ENCODE measurements at places on chromosomes 3 and 15. TPM values are rescaled to one million over a fixed set of nuclear protein-coding genes. Genes with fewer than 3 reads are reported as not detected.

Gene ABHD2
- 18.5 TPM for polyA plus RNA-seq

- DNase-seq: no peak
Measured at GRCh38 chr3:195200010-195200822, 70.7 kb downstream of the XXYLT1 start.

Gene CP
- polyA plus RNA-seq: 1.3 TPM

GRCh38 chr15:33639978-33640377 lies 328.3 kb upstream of the CHRM5 start:
- no peak for DNase-seq

Gene ESYT3
- polyA plus RNA-seq: 20.7 TPM

- no peak for DNase-seq
Measured at GRCh38 chr3:175478301-175478700, 619.2 kb downstream of the NAALADL2 start.

GRCh38 chr3:187445356-187445755 lies 77.2 kb downstream of the RTP4 start:
- no peak for DNase-seq

GRCh38 chr15:74397239-74398068 lies 30.0 kb upstream of the CYP11A1 start:
- no peak for DNase-seq

DNA sequence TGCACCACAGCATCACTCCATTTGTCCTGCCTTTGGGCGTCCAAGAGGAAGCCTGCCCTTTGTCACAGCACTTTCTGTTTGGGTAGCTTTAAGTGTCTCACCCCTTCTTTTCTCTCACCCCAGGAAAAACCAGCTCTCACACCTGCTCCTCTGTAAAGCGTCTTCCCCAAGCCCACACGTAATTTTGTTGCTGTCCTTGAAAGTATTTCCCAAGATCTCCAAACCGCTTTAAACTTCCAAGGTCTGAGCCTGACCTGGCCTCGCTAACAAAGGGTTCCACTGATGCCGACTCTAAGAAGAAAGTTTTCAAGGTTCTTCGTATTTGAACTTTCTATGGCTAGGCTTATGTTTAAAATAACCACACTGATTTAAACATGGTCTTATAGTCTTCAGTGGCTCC lies 5.3 kb downstream of the ABHD2 start:
- no peak for DNase-seq

Gene ITIH1
- not detected for polyA plus RNA-seq

DNA sequence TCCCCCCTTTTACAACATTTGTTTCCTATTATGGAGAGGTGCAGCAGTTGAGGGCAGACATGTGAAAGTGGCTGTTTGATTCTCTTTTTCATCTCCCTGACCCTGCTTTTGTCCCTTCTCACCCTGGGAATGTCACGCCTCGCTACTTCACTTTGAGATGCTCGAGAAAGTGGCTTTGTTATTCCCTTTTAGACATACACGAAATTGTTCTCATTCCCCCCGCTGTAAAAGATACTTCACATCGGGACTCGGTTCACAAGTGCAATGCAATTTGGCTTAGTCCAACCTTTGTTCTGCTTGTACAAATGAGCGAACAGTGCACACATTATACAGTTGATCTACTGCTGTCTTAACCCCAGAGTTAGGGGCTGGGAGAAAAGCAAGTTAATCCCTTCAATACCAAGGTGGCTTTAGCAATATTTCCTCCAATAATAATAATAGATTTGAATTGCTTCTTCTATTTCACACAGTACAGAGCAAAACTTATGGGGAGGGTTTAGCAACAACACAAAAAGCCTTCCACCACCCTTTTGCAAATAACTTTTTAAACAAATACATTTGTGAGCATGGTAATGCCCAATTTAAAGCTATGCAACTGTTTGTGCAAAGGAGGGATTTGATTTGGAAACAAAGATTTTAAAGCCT lies 5.7 kb upstream of the FOXB1 start:
- DNase-seq: no peak

Gene CPLX3
- polyA plus RNA-seq: not detected

DNA sequence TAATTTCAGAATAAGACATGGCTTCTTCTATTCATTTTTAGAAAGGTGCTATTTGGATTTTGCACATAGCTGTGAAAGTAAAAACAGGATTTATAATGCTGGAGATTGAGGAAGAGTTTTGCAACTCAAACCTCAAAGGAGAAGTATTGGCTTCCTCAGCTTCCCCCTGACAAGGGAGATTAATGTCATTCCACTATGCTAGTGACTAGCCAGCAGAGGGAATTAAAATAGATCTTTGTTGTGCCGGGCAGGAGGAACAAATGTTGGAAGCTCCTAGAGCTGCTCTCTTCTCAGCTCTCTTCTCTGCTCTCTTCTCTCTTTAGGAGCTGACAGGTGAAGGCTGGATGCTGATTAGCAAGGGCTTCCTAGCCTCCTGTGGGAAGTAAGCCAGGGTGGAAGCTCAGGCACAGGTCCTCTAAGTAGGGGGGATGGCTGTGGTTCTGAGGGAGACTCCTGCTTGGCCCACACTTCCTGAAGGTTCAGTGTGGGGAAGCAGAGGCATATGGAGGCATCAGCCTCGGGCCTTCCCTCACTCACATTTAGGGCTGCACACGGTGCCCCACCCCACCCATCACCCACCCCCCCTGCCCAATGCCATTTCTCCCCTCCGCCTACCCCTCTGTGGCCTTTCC lies 29.6 kb downstream of the CX3CR1 start:
- no peak for DNase-seq

DNA sequence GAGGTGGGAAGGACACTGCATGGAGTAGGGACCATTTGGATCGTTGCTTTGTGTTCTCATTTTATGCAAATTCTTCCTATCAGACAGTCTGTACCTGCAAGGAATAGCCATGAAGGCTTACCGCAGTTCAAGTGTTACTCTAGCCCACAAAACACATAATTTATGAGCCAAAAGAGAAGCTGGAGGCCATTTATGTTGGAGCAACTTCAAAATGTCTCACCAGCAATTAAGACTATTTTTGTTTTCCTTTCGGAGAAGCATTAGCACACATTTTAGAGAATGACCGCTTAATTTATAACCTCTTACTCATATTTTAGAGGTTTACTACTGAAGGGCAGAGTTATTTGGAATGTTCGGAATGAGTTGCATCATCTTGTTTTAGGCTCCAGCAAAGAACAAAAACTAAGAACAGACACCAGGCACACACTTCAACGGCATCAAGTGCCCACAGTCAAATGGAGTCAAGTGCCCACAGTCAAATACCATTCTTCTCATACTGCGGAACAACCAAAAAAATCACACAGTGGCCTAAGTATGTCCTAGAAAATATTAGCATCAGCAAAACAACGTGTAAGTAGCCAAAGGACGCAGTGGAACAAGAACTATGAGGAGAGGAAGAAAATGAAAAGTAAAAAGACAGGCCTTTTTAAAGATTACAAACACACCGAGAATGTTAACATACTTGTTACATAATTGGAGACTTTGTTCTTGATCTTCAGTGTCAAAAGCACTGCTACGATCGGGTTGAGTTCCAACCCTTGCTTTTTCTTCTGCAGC lies 17.5 kb upstream of the GOLGA8J start:
- DNase-seq: no peak

- DNase-seq: no peak
Measured at GRCh38 chr15:77552066-77552465, 80.6 kb downstream of the LINGO1 start.

All from forelimb muscle (tissue), 1 donor.